ENCODE measurements at places on chromosomes 13 and 19.

DNA sequence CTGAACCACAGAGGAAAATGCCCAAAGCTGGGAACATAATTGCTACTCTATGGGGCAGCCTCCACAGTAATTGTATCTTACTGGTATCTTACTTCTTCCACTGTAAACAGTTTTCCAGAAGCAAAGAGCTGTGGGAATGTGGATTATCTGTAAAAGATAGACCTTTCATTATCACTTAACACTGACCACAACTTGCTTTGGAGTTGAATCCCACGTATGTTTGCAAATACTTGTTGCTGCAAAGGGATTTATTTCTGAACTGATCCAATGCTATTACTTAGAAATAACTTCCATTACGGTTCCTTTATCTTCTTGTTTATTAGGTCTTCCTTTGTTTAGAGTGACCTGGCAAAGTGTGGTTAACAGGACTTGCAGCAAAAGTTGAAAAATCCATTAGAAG lies 218.1 kb downstream of the KCTD12 start:
- DNase-seq = no peak

- no peak for DNase-seq
Measured at GRCh38 chr19:4060621-4061177, 6.0 kb downstream of the ZBTB7A start.

- DNase-seq = no peak
Measured at GRCh38 chr19:47176627-47177090, 46.0 kb downstream of the SAE1 start.

DNA sequence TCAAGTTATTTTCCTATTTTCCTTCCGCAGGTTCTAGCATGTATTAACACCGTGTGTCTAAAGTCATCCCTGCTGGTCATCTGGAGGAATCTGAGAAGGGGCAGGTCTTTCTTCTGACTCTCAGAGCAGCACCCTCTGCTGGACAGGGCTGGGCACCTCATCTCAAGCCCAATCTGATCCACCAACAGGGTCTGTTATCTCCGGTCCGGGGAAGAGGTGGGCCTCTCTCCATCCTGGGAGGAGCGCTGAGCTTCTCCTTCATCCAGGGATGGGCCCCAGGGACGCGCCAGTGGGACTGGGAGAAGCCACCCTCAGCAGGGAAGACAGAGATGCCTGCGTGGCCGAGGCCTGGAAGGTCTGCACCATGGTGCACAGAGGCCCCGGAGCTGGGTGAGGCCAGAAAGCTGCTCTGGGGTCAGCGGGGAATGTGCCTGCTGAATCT lies 26.0 kb upstream of the ZNF331 start:
- peak; percentile 11 for DNase-seq

- no peak for DNase-seq
Measured at GRCh38 chr19:12695997-12696365, 450 bp downstream of the FBXW9 start.

DNA sequence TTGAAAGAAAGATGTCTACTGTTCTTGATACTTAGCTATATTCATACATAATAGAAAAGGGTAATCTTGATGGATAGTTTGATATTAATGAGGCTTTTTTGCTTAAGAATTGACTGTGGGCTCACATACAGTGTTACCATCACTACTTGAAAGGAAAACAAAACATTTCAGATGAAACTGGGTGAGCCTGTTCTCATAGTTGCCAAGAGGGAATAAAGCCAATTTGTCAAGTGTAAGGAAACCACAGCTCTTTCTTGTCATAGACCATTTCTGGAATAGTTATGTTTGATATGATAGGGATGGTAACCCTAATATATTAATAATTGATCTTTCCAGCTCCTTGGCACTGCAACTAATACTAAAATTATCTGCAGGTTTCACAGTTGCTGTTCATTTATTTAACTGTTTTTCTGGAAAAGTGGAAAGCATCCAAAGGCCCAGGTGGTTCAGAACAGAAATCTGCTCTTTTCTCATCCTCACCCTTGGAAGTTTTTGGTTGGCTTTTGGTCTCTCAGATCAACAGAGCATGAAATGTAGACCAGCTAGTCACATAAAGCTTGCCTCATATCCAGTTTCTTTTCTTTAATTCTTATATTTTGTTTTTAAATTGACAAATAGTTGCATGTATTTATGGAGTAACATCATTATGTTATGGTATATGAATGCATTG lies 43.2 kb downstream of the ARHGEF7 start:
- DNase-seq = no peak

- DNase-seq = peak; percentile 47
Measured at GRCh38 chr19:7862413-7862951, 11.7 kb downstream of the PRR36 start.

DNA sequence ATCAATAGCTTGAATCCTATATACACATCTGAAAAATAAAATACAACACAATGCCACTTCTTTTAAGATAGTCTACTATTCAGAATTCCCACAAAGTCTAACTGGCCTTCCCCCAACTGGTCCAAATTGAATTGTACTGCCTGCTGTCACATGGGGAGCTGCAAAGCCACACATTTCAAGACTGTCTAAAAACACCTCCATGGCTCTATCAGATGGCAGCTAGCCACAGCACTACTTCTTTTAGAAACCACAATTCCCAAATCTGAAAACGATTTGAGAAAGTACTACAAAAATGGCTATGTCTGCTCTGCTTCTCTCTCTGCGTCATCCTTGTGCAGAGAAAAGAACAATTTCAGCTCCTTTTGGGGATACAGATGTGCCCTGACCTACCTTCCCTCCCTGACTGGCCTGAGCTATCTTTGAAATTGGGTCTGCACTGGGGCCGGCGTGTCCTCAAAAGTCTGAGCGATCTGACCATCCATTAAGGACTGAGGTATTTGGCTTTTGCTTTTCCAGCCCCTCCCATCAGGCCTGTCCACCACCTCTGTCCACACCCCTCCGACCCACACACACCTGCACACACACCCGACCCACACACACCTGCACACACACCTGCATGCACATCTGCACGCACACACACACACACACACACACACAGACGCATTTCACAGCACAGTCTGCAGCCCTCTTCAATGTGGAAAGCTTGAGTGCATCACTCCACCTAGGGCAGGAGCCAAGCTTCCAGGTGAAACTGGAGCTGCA lies 68.6 kb upstream of the IPO5 start:
- no peak for DNase-seq

- no peak for DNase-seq
Measured at GRCh38 chr19:46472592-46472991, 1.2 kb upstream of the PNMA8A start.

DNA sequence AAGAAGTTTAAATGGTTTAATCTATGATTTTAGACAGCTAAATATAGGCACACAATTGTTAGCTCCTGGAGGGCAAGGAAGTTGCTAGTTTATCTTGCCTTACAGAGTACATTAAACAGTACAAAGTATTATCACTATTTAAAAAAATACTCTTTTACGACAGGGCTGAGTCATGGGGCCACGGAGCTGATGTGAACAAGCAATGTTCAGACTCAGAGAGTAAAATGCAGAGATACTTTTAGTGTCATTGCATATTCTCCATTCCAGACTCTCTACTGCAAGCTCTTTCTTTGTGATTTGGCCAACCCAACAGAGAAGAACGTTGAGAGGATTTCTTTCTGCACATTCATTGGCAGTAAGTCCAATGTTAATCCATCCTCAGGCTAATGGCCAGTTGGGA lies 352.4 kb downstream of the SPRY2 start:
- no peak for DNase-seq

DNA sequence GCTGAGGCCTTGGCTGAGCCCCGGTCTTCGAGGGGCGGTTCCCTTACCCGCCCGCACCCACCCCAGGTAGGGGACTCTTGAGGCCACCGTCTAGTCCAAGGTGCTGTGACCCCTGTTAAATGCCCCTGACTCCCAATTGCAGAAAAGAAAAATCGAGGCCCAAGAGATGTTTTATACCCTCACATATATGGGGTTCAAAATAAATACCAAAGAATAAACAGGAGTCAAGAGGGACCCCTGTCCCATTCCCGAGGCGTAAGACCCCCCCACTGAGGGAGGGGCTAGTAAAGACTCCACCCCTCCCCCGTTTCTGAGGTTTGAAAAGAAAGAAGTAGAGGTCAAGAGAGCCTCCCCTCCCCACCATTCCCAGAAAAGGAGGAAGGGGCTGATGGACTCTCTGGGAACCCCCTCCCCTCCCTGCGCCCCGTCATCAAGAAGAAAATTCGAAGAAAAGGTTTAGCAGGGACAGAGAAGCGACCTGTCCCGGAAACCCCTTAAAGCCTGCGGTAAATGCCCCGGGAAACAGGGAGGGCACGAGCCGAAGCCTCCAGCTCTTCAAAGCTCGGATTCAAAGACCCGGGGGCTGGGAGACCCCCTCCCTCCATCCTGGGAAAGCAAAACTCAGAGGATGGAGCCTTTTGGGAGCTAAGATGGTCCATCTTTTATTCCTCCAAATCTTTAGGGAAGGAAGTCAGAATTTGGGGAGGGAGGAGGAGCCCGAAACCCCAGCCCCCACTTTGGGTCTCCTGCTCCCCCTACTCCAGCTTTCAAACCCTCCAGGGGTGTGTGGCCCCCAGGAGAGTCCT lies 755 bp upstream of the RAB3A start:
- DNase-seq = no peak

- DNase-seq = no peak
Measured at GRCh38 chr13:36142735-36143134, 11.6 kb upstream of the DCLK1 start.

DNA sequence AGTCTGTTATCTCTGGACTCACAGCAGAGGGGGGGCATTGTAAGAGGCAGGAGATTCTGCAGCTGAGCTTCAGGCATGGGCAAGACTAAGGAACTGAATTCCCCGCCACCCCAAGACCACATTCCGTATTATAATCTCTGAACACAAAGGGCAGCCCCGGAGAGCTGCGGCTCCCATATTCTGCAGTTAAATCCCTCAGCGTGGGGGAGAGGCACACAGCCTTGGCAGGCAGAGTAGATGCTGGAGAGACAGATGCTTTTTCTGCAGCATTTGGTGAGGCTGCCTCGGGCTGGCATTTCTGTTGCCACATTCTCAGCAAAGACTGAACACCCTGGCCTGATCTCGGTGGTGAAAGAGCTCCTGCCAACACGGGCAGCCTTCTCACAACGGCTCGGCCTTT lies 12.9 kb downstream of the CHAF1A start:
- DNase-seq = no peak
